ENCODE measurements at places on chromosomes 1 and 21.

GRCh38 chr1:209748620-209749019 lies 7.2 kb upstream of the TRAF3IP3 start:
- DNase-seq, result no peak

DNA sequence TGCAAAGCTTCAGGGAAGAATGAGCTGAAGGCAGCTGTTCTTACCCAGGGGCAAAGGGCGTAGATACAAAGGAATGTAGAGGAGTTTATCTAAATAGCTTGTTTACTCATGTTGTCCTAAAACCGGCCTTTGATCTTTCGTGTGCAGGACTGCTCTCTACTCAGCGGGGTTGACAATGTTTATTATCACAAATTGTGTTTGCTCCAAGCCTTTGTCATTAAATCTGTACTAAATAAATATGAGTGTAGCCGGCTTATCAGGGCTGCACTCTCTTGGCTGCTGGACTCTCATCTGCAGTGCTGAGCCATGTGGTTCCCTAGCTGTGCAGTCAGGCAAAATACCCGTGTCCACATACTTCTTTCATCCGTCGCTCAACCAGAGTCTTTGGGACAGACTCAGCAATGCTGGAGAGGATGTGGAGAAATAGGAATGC lies 199.0 kb downstream of the LBR start:
- DNase-seq, result no peak

GRCh38 chr1:111850109-111850508 lies 94.4 kb downstream of the DDX20 start:
- no peak for DNase-seq

- DNase-seq, result no peak
Measured at GRCh38 chr1:184624626-184625025, 130.0 kb downstream of the EDEM3 start.

GRCh38 chr1:2961081-2961480 lies 60.2 kb upstream of the ACTRT2 start:
- no peak for DNase-seq

All from stimulated activated naive CD4-positive, alpha-beta T cell treated with Interleukin-2 at 50 U/mL for 16 hours (primary cell).